Tongue (tissue), 3 donors: ENCODE measurements at places on chromosomes 5 and 9.

DNA sequence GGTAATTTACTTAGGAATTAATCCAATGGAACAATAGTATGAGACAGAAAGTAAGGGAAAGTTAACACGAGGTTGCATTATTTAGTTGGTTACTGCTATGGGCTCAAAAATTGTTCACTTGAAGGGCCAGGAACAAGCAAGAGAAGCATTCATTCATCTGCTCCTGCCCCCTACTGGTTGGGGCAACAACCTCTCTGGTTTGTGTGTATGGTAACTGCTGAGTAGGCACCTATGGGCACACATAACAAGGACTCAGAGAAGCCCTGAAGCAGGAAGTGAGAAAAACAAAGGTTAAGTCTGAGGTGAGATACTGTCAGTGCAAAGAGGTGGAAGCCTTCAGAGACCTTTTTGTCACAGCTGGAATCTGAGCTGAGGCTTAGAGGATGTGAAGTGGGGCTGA lies 34.4 kb upstream of the RANBP6 start:
- DNase-seq = no peak

GRCh38 chr9:113537229-113537810 lies 73.8 kb downstream of the RGS3 start:
- DNase-seq = peak; percentile 21

DNA sequence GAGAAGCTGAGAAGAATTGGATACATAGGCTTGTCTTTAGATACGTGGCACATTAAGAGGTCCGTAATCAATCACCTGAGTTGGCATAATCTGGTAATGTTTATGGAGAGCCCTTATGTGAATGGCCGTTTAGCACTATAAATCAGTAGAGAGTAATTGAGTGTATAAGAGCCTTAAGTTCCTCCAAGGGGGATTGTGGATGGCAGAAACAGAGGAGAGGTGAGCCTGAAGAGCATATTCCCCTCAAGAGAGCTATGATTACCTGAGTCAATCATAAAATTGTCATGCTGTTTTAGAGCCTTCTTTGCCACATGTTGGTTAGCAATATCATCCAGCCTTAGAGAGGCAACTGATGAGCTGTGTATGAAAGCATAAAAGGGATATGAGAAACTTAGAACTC lies 58.8 kb downstream of the FOCAD start:
- DNase-seq = no peak

GRCh38 chr9:3553076-3553765 lies 27.4 kb upstream of the RFX3 start:
- no peak for DNase-seq

- DNase-seq = no peak
Measured at GRCh38 chr9:77460938-77461337, 187.2 kb downstream of the GNA14 start.

DNA sequence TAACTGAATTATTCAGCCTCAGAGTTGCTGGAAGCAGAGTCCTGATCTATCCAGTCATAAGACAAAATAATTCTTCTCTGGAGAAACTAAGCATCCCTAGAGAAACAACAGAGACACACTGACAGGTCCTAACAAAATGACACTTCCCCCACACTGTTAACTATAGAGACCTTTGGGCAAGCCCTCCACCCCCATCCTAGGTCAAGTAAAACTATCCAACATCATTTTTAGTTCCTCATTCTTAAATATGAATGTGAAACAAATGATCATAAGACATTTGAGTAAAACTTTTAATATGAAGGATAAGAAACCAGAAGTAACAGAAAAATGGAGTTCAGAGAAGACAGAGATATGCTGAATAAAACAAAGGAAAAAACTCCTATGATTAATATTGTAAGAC lies 30.9 kb downstream of the CNTLN start:
- no peak for DNase-seq
